NCI-H2171 treated with DMSO at 0.1 percent for 48 hours (cell line): ENCODE measurements at places on chromosomes 2 and 18.

DNA sequence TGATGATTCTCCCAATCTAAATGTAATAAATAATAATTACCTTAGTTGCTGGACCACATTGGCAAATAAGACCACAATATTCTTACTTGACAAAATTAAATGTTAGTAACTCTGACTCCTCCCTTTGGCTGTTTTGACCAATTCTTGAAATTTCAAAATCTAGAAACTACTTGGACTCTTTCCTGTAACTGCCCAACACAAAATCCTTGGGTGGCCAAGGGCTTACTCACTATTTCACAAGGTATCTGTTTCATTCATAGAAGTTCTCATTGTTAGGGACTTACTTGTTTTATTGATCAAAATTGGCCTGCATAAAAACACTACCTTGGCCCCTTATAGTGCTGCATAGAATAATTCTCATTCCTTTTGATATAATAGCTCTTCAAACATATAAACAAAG is 19.4 kb downstream of the CDH20 start:
- DNase-seq: no peak

DNA sequence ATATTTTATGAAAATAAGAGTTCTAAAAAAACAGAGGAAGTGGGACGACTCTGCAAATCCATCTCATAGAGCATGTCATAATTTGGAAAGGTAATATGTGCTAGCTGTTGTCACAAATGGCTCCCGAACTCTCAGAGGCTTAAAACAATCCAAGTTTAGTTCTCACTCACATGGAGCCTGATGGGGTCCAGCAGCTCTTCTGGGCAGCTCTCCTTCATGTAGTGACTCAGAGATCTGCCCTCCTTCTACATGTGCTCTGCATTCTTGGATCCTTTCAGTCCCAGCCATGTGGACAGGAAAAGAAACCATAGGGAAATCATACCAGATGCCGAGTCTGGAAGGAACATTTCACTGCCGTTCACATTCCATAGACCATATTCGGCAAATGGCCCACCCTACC is 180.1 kb upstream of the APCDD1 start:
- no peak for DNase-seq

- no peak for DNase-seq
Measured at GRCh38 chr2:8669157-8669817, 12.6 kb upstream of the ID2 start.

DNA sequence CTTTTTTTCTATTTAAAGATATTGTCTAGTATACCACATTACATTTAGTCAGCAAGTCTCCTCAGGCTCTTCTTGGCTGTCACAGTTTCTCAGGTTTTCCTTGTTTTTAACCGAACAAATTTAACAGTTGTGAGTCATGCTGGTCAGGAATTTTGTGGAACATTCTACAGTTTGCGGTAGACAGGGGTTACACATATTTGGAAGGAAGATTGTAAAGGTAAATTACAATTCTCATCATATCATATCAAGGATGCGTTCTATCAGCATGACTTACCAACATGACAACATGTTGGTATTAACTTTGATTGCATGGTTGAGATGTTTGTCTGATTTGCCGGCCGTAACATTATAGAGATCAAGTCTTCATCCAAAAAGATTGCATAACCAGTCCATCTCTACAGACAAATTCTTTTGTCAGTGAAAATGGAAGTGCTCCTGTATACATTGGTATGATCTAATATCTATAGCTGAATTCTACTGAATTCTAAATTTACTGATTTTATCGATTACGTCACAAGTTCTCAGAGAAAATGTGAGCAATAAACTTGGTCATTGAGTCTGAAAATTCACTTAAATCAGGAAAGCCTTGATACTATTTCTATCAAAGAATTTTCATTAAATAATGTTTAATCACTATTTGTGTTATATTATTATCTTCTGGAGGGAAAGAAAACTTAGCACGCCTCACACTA is 664.4 kb upstream of the SLC8A1 start:
- no peak for DNase-seq

DNA sequence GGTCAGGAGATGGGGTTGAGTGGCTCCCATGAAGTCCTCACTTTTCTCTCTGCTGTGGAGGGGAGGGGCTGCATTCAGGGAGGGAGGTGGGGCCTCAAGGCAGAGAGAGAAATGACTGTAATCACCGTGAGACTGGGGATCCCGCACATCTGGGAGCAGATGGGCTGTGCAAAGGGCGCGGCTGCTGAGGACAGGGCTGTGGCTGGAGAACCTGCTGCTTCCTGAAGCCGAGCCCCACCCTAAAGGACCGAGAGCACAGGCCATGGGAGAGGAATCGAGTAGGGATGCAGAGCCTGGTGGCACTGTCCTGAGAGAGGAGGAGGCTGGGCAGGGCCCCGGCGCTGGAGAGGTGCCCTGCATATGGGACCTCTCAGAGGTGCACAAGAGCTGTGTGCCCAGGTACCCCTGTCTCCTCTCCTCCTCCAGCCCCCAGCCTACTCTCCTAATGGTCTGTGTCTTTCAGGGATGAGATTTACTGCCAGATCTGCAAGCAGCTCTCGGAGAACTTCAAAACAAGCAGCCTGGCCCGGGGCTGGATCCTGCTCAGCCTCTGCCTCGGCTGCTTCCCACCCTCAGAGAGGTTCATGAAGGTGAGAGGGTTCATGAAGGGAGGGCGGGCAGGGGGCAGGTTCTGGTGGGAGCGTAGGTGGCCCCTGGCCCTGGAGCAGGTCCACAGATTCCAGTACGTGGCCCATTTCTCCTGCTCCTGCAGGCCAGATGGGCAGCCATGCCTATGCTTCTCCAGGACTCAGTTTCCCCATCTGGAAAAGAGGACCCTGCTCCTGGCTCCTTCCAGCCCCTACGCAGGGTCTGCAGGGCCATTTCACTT is 25.9 kb upstream of the GPR17 start:
- no peak for DNase-seq

DNA sequence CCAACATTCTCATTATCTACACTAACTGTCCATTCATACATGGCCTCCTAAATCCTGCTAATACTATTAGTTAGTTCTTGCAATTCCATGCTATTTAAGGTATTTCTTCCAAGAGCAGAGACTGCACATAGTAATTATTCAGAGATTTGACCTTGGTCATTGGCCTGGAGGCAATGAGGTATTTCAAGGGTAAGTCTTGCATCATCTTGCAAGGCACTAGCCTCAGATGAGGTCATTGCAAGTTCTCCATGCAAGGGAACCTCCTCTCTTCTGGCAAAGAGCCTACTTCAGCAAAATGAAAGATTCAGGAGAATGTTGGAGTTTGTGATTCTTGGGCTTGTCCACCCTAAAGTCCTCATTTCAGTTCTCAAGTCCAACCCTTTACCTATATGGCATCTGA is 48.5 kb upstream of the IKZF2 start:
- no peak for DNase-seq

DNA sequence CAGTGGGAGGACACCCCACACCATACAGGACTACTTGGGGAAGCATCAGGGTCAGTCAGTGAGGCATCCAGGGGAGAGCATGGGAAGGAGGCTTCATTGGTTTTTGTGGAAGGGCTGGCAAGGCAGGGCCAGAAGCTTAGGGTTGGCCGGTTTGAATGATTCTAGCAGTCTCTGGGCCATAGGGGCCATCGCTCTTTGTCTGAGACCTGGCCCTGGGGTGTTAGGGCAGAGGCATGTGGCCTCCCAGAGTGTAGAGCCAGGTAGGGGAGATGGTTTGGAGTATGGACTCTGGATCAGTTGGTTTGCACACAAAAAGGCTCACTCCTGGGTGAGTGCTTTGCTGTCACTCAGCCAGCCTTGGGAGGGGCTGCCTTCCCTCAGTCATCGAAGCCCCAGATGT is 98.5 kb downstream of the GLI2 start:
- no peak for DNase-seq

DNA sequence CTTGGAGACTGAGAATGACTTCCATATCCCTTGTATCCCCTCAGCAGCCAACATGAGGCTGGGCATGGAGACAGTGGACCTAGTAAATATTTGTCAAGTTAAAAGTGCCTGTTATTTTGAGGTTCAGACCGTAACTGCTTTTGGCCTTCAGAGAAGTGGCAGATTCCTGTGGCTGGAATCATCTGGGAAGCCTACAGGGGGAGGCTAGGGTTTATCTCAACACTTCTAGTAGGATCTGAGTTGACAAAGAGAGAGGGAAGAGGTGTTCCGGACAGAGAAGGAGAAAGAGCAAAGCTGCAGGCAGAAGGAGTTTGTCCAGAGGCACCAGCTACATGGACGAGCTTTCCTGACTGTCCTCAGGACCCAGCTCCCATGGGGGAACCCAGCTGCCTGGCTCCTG is 27.0 kb downstream of the SLC14A2 start:
- no peak for DNase-seq

DNA sequence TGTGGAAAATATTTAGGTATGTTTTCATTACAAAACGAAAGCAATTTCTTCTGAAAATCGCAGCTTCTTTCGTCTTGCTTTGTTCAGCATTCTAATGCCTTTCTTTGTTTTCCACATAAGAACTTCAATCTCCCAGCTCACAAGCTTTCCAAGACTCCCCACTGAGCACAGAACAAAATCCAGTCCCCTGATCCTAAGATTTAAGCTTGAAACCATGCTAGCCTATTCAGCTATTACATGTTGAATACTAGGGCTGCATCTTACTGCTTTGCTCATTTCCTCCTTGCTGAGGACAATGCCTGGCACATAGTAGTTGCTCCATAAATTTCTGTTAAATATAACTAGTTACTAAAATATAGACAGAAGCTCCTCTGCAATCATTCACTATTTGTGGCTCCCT is 160.6 kb downstream of the GALNT3 start:
- DNase-seq: no peak

DNA sequence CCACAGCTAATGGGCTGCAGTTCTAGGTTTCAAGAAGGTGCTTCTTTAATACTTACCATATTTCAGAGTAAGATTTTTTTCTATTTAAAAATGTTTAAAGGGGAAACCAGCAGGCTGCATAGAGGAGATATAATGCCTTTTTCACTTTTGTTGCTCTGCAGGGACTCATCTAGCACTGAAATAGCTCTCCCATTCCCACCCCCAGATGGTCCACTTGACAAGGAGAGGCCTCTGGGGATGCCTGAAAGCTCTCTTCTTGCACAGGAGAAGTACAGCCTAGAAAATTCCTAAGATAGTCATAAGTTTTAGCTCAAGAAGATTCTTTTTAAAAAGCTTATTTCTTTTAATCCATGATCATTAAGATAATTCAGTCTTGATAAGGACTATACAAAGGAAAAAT is 126.4 kb downstream of the CDH2 start:
- DNase-seq: peak; percentile 88

DNA sequence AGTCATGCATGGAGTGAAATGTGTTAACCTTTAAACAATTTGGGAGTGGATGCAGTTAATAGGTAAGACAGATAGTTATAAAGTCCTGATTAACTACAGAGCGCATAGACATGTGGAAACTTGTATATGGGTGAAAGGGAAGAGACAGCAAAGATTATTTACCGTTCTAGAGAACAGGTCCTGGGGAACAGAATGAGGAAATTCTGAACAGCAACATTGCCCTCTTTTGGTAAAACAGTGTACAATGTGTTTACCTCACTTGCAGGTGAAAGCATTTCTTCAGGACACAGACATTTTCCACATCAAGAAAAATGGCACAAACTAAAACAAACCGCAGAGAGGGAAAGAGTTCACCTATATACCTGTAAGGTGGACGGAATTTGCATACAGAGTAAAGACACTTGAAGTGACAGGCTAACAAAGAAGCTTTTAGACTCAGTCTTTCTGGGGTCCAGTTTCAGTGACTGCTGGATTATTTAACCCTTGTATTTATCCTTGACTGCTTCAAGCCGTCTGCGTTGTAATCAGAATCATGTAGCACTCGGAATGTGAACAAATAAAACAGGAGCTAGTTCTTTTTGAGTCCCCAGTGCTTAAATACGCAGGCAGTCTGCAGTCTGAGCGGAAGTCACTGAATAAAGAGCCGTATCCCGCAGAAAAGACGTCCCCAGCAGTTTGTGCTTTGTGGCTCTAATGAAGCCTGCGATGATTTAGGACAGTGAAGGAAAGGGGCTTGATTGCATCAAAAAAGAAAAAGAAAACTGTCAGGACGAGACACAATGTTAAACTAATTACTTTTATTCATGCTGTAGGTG is 364.8 kb upstream of the GALNT5 start:
- DNase-seq: peak; percentile 94

DNA sequence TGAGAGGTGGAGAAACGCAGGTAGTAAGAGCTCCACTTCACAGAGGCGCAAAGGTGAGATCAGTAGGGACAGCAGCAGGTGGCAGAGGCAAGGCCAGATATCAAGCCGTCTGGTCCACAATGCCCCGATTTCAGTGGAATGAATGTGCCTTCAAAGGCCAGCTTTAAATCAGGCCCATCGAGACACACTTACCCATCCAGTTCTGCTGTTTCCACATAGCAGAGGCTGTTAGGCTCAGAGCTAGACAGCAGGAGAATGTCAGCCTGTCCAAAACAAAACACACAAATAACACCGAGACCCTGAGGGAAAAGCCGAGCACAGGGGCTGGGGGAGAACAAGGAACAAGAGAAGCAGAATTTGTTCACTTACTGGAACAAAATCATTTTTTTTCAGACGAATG is 75.8 kb upstream of the NARS1 start:
- DNase-seq: no peak
